Left ventricle myocardium inferior (tissue), 1 donor: ENCODE measurements at places on chromosomes 12 and 14. TPM values are rescaled to one million over a fixed set of nuclear protein-coding genes. Genes with fewer than 3 reads are reported as not detected.

GRCh38 chr12:106251631-106252455 is 4.0 kb upstream of the CKAP4 start:
- no peak for DNase-seq

GRCh38 chr14:58243790-58244555 is 670 bp upstream of the PSMA3 start:
- DNase-seq, result no peak

- no peak for DNase-seq
These were observed 117.7 kb upstream of the NCOR2 start for GRCh38 chr12:124684971-124685688.

DNA sequence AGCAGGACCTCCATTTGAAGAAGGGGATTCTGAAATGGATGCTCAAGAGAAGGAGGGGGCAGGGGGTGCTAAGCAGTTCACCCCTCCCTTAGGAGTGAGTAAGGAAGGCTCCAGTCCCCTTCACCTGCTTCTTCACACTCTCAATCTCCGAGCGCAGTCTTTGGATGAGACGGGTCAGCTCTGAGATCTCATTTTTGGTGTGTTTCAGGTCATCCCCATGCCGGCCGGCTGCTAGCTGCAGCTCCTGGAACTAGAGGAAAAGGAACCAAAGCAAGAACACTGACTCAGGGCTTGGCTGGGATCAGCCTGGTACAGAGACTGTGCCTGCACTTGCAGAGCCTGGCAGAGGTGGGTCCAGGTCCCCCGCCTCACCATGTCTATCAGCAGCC is 7.3 kb downstream of the KRT73 start:
- DNase-seq, result no peak

GRCh38 chr12:118590406-118591150 is 214.2 kb downstream of the SUDS3 start:
- DNase-seq, result no peak

DNA sequence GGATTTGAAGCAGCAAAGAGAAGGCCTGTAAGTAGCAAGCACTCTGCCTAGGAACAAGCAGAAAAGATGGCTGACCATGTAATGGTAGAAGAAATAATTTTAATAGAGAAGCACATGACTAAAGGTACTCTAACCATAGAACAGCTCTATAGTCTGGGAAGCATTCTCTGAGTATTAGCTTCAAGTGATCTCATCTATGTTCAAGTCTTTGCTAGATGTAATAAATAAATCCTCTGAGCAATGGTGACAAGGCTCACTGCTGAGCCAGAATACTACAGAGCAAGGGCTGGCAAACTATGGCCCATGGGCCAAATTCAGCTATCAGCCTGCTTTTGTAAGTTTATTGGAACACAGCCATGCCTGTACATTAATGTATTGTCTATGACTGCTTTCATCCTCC is 84.8 kb downstream of the PEBP1 start:
- no peak for DNase-seq

DNA sequence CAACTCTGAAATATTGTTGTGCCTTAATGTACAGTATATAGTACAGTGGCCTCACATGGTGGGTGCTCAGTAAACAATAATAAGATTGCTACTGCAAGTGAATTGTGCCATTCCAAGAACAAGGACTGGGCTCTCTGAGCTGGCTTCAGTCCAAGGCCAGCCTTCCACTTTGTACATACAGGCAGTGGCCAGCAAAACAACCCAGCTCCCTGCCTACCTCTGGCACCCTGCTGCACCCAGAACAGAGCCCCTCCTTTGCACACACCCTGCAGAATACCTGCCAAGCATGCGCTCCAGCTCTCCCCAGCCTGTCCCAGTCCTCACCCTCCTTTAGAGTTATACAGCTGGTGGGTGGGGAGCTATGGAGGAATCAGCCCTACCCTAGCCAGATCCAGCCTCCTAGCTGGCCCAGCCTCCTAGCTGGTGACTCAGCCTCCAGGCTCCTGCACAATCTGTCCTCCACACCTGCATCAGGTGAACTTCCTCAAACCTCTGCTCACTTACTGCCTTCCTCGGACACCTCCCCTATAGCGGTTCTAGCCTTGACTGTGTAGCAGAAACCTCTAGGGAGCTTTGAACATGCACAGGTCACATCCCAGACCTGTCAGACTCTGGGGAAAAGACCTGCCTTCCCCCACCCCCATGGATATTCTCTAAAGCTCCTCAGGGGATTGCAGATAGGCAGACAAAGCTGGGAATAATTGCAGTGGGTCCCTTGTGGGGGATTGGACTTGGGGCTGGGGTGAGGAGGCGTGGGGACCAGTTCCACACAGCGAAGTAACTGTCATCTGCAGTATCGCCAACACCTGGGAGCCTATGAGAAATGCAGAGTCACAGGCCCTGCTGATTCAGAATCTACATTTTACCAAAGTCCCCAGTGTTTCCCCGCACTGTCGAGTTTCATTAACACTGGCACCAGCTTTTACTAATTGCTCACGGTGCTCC is 17.9 kb downstream of the ZDHHC22 start:
- DNase-seq, result peak; percentile 55

GRCh38 chr12:30631740-30632139 is 63.9 kb downstream of the IPO8 start:
- DNase-seq, result peak; percentile 16

- DNase-seq, result no peak
These were observed 52.4 kb downstream of the EMP1 start for GRCh38 chr12:13248964-13249363.

- DNase-seq, result no peak
These were observed 34.8 kb downstream of the TMEM229B start for GRCh38 chr14:67453575-67454300.

DNA sequence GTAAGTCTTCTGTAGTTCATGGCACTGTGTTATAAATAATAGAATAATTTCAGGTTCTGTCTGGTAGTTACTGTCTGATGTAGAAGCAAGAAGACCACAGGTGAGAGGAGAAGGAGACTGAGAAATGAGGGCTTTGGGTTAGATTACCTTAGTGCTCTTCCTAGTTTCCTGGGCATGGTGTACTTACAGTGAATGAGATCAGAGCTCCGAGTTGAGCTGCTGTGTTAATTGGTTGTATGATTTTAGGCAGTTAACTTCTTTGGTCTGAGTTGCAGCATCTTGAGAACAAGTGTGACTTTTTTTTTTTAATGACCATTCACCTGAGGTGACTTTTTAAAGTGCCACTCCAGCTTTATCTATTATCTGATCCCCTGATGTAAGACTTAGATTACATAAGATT is 41.5 kb downstream of the WDR20 start:
- DNase-seq, result no peak

DNA sequence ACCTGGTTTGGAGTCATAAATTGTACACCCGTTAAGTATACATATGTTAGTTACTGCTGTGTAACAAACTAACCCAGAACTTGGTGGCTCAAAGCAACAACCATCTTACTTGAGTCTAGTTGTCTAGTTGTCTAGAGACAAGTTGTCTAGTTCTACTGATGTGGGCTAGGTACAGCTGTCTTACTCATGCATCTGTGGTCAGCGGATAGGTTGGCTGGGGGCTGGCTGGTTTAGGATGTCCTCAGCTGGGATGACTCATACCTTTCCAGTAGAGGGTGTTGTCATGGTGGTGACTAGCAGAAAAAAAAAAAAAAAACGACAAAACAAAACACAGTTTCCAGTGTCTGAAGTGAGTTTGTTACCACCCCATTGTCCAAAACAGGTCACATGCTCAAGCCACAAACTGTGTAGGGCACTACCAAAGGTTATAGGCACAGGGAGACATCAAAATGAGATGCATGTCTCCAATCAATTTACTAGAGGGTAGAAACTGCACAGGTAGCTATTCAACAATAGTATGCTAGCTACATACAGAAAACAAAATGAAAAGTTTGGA is 680.3 kb downstream of the MED13L start:
- DNase-seq, result no peak

LTB4R2 gene
- total RNA-seq, result 0.71 TPM

KIF5A gene
- total RNA-seq, result 0.08 TPM

TAS2R42 gene
- not detected for total RNA-seq

NRL gene
- total RNA-seq, result 1.5 TPM

AMN gene
- total RNA-seq, result not detected

IFNG-AS1 gene
- total RNA-seq, result 0.58 TPM

GDF3 gene
- total RNA-seq, result 0.19 TPM
